Renal pelvis (tissue), 12 donors: ENCODE measurements at places on chromosomes 1 and 21.

- no peak for DNase-seq
These were observed 27.4 kb downstream of the IL23R start for GRCh38 chr1:67193704-67194103.

DNA sequence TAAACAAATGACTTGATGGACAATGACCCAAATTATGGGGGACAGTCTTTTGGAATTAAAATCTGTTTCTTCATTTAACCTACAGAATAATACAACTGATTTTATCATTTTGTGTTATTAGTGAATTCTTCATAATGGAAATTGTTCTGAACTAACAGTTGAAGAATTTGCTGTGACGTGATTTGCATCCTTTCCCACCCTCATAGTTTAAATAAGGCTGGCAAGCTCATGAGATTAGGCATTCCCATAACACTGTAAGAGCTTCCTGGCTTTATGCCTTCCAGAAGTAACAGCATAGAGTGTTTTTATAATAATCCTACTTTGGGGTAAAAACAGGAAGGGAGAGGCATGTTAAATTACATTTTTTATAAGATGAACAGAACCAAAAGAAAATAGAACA, 95.7 kb downstream of the ATP6V1G3 start:
- no peak for DNase-seq

DNA sequence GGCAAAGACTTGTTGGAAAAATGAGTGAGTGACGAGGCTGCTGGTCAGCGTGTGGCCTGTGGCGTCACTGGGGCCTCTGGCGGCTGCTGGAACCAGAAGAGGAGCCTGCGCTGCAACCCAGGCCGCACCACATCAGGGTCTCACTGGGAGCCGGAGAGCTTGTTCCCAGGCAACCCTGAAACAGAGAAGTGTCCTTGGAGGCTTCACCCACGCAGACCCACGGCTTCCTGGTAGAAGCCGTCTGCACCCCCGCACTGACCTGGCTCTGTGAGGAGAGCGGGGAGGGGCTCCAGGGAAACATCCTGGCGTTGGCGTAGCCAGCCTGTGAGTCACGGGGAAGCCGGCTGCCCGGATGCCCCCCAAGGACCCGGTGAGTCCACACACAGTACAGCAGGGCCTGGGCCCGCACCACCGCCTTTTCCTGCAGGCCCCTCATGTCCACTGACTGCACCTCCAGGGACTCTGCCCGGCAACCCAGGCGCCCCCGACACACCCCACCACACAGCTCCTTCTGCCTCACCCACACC, 57.4 kb downstream of the COL6A1 start:
- no peak for DNase-seq

DNA sequence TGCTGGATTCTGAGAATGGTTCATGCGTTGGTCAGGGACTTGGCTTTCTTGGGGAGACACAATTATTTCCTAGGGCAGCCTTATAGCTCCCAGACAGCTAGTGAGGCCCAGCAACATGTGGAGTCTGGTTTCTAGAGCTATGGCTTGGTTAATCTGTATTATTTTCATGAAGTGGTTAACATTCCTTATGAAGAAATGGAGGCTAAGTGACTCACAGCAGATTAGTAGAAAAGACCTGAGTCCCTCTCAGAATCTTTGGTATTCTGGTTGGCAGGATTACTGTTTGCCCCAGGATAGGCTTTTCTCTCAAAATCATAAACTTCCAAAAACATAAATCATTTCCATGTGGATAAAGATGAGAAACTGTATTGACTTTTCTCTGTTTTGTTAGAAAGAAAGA, 42.3 kb downstream of the DUSP10 start:
- no peak for DNase-seq

GRCh38 chr1:2943686-2944260, 77.5 kb upstream of the ACTRT2 start:
- no peak for DNase-seq

DNA sequence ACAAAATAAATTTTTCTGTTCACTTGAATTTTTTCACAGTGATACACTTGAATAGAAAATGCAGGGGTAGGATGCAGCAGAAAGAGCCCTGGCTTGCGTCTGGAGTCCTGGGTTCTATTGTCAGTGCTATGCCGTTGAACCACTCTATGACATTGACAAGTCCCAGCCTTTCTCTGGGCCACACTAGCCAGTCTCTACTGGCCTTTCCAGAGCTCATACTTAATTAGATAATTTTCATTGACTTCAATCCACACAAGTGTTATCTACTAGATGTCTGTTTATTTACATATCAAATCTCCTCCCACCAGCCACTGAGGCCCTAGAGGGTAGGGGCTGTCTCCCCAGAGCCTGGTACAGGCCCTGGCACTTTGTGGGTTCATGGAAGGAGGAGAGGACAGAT, 15.5 kb upstream of the CELA3B start:
- DNase-seq, result no peak

DNA sequence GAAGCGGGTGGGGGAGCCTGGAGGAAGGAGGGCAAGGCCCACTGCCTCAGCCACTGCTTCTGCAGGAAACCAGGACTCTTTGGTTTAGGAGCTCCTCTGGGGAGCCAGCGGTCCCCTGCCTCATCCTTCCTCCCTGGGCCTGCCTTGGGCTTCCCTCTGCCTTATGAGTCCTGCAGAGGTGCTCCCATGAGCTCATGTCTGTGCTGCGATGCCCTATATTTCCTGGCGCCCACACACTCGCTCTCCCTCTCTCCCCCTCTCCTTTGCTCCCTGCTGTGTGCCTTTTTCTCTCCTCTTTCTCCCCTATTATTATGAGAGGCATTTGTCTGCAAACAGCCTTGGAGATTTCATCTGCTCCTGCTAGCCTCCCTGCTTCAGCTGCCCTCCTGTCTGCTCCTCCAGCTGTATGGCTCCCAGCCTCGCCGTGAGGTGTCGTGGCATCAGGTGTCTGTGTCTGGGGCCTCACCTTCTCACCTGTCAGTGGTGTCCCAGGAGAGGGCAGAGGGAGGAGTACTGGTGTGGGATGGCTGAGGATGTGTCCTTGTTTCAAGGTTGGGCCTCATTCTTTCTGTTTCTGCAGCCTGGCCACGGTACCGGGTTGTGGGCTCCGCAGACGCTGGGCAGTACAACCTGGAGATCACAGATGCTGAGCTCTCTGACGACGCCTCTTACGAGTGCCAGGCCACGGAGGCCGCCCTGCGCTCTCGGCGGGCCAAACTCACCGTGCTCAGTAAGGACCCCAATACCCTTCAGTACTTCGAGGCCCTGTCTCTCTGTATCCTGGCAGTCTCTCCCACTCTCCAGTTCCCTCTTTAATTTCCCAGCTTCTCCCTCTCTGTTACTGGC, 84.2 kb downstream of the KIRREL1 start:
- DNase-seq, result no peak

DNA sequence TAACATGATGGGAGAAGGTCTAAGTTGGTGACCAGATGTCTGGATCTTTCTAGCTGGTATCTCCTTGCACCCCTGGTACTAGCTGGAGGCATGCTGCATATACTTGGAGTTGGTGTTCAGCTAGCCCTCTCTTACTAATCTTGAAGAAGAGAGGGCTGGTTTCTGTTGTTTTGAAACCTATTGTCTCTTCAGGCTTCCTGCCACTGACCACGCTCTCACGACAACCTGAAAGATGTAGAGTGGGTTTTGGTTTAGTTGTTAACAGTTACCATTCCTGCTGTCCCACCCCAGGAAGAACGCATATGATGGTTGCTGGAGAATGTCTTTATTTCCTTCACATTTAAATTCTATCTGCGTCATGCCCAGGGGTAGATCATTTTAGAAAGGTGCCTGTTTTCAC, 3.6 kb downstream of the MAN1C1 start:
- no peak for DNase-seq

GRCh38 chr1:193179094-193179493, 7.3 kb downstream of the B3GALT2 start:
- DNase-seq, result no peak

- no peak for DNase-seq
These were observed 176.5 kb downstream of the HIVEP3 start for GRCh38 chr1:41742219-41742618.
